ENCODE measurements at places on chromosomes 5 and 9.
A peak's percentile ranks its signal among the peaks of the same experiment; 100 is the strongest.

DNA sequence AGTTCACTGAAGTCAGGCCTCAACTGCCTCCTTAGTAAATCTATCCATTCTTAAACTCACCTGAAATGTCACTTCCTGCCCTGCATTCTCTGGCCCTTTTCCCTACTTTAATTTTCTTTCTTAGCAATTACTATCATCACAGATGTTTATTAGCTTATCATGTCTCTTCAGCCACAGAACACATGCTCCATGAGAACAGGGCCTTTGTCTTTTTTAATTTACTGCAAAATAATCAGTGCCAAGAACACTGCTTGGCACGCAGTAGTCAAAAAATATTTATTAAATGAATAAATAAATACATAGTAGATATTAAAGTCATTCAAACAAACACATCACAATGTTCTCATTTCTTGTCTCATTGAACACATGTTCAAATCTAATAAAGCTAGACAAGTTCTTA is 46.2 kb downstream of the SKIC3 start:
- no peak for DNase-seq

- peak; percentile 43 for DNase-seq
Observed at GRCh38 chr9:115551396-115551795, 433.4 kb upstream of the TNC start.

- no peak for DNase-seq
Observed at GRCh38 chr5:43582082-43583005, 20.6 kb upstream of the NNT start.

- DNase-seq, result no peak
Observed at GRCh38 chr9:109535365-109535764, 37.3 kb upstream of the PTPN3 start.

DNA sequence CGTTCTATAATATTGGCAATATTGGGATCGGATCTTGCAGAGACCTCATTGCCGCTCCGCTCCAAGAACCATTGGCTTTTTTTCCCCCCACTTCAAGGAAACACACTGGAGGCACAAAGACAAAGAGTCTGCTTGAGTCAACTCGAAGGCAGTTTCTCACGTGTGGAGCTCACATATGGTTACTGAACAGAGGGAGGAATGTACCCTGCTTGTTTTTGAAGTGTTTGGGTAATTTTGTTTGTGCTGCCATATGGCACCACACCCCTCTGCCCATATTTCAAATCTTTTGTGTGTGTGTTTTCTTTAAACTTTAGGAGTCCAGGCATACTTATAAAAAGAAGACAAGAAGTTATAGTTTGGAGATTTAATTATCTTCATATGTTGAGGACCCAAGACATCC is 595.9 kb downstream of the DTWD2 start:
- no peak for DNase-seq

DNA sequence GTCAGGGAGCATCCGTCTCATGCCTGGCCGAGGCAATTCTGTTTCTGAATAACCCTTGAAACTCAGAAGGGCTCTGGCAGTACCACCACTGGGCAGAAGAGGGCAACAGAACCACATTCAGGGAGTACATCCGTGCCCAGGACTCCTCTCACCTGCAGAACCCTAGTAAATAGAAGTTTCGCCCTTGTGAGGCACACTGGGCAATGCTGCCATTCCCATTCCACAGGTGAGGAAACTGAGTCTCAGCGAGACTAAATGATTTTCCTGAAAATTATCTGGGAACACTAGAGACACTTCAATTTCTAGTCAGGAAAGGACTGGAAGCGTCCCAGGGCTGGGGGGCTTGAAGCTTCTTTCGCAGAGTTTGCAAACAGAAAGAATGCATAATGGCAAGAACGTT is 74.7 kb downstream of the FGF1 start:
- DNase-seq, result peak; percentile 53

- peak; percentile 90 for DNase-seq
Observed at GRCh38 chr5:115349001-115349817, 52.8 kb upstream of the CCDC112 start.

DNA sequence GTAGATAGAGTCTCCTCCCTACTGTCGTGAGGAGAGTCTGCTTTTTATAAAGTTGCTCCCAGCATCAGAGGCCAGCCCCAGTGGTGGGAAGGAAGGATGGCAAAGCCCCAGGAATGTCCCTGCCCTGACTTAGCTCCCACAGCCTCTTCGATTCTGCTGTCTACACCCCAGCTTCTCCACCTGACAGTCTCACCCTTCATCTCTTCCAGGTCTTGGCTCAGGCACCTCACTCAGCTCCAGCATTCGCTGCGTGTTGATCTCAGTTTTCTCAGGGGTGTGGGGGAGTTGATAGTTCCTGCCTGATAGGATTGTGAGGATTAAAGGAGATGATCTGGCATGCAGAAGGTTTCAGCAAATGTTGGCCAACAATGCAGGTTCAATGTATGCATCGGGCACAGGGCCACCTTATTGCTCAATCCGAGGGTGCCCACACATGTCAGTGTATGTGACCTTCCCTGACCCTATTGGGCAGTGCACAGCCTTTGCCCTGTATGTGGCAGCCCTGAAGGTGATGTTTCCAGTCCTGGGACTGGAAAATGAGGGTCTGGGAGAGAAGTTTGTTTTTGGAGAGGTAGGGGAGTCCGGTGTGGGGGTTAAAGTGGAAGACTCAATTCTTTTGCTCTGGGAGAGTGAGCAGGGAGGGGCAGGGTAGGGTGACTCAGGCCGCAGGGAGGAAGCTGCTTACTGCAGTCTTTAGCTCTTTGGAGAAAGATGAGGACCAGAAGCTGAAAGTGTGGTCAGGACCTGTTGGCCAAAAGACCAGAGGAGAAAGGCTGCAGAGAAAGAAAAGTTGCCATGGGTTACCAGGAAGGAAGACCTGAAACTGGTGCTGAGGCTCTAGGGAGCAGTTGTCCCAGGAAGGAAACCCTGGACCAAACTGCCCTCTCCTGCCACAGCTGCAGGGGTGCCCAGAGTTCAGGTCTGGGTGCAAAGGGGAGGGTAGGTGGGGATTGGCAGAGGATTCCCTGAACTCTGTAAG is 153.2 kb downstream of the MACROH2A1 start:
- DNase-seq, result peak; percentile 73

DNA sequence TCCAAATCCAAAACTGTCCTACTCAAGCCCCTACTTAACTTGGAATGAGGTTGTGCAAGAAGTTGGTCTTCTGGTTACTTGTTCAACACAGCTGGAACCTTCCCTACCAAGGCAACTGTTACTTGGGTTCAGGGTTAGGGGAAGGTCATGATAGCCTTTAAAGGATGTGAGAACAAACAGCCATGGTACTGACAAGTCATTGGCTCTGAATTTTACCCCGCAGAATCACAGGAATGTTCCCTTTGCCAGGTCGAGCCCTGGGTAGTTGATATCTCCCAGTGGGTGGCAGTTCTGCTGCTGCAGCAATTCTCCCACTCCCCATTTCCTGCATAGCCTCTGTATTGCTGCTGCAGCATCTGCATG is 396.1 kb upstream of the MPDZ start:
- no peak for DNase-seq

- peak; percentile 2 for DNase-seq
Observed at GRCh38 chr5:162209005-162209605, 141.5 kb downstream of the GABRG2 start.

- DNase-seq, result no peak
Observed at GRCh38 chr5:109669991-109670706, 19.6 kb upstream of the MAN2A1 start.

GRCh38 chr5:177198738-177199137 is 65.2 kb downstream of the NSD1 start:
- no peak for DNase-seq

DNA sequence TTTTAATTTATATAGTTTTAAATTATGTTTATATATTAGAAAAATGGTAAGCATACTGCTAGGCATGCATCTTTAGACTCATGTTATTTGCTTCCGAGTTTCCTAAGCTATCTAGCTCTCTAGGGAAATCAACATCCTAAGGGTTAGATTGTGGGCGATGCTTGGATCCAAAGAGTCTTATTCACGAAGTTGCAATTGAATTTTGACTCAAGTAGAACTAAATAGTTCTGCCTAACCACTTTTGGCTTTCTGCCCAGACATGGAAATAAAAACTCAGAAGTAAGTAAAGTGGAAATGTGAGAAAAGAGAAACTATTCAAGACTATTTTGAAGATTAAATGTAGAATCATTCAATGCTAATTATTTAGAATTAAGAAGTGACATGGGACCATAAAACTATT is 440.4 kb downstream of the CDH18 start:
- DNase-seq, result peak; percentile 56

GRCh38 chr5:10707198-10708142 is 53.6 kb downstream of the DAP start:
- DNase-seq, result peak; percentile 61

DNA sequence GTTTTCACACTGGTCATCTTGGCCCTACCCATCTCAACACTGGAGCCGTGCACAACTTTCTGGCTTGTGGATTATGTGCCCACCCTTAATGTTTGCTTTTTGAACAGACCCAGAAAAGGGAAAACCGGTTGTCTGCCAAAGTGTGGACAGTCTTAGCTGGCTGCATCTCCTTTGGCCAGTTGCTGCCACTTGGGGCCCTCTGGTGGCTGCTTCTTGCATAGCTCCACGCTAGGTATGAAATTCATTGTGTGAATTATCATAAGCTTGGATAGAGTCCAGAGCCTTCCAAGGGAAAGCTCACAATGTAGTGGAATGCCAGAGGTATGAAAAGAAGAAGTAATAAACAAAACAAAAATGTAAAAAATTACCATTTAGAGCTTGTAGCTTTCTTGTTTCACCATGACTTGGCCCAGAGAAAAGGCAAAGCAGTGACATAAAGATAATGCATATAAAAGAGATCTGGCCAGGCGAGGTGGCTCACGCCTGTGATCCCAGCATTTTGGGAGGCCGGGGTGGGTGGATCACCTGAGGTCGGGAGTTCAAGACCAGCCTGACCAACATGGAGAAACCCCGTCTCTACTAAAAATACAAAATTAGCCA is 12.5 kb upstream of the SLC36A3 start:
- DNase-seq, result peak; percentile 65

- no peak for DNase-seq
Observed at GRCh38 chr5:181218795-181219124, 4.3 kb upstream of the TRIM41 start.

- no peak for DNase-seq
Observed at GRCh38 chr9:133842721-133843227, 104.6 kb upstream of the SARDH start.

DNA sequence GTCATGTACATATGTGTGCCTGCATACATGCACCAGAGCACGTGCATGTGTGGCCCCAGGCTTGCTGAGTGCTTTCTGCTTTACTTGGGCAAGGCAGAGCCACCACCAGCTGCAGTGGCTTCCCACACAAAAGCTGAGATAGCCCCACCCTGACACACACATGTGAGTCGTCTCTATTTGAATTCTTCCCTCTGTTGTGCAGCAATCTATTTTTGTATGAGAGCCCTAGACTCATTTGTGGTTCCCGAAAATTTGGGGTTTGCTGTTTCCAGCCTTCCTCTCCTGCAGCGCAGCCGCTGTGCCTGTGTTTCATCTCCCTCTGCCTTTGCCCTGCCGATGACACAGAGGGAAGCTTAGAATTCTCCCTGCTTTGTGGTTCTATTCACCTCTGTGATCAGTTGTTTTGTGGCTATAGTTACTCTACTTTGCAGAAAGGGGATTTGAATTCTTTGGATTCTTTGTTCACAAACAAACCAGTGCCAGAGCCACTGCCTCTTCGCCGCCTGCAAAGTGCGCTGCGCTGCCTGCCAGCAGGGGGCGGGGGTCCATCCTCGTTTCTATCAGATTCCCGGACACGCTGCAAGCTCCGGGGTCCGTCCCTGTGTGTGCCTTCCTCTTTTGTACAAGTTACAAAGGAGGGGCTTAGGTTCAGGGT is 95.8 kb upstream of the DAP start:
- DNase-seq, result peak; percentile 88

GRCh38 chr5:125484742-125485641 is 738.6 kb upstream of the ZNF608 start:
- DNase-seq, result peak; percentile 98

- DNase-seq, result no peak
Observed at GRCh38 chr9:94706922-94707321, 19.6 kb upstream of the AOPEP start.

- DNase-seq, result no peak
Observed at GRCh38 chr5:57839025-57839424, 356.4 kb upstream of the ACTBL2 start.

DNA sequence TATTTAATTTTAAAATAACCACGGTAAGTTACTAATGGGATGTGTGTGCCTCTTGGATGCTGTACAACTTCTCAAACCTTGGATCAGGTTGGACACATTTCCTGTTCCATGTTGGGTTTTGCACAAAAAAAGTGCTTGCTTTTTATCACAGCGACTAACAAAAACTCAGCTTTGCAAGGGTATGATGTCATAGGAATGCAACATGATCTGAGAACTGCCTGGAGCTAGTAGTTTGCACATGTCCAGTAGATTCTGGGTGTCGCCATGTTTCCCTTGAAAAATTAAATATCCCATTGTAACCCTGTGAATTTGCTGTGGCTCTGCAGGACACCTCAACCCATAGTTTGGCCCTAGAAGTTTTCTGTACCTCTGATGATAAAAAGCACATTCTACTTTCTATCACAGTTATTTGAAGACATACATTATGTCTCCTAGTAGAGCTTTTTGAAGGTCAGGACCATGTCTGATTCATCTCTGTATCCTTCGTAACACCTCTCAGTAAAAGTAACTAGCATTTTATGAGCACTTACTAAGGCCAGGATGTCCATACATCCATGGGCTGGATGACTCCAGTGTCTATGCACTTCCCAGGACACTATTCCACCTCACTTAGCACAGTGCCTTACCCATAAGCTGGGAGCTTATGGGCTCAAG is 11.5 kb upstream of the FRMPD1 start:
- peak; percentile 5 for DNase-seq

- DNase-seq, result no peak
Observed at GRCh38 chr5:64637837-64638443, 52.4 kb upstream of the SHISAL2B start.

GRCh38 chr9:127490535-127491230 is 39.4 kb downstream of the LRSAM1 start:
- DNase-seq, result no peak

DNA sequence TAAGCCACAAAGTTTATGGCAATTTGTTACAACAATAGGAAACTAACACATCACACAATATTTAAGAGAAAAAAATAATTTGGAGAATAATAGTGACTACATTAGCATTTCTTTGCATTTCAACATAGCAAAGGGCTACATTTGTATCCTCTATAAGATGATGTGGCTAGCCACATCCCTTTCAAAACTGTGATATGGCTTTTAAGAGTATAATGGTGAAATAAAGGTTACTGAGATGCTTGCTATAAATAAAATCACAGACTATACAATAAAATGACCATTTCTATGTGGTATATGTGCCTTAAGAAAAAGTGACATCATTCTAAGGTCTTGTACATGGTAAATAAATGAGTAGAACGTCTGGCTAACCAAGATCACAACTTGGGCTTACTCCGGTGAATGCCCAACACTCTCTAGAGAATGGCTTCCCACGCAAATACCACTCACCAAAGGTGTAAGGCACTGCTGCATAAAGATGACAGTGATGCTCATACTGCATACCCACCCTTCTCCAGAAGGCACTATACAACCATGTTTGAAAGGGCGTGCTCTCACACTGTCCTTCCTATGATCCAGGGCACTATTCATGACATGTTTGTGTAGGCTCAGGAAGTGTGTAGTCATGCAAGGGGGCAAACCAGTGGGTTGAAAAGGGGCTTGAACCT is 286.5 kb downstream of the MLLT3 start:
- DNase-seq, result no peak

Measured in fibroblast of skin of back (primary cell).